ENCODE measurements at places on chromosomes 6 and 20.

- no peak for DNase-seq
These were observed 12.8 kb upstream of the KHDRBS2 start for GRCh38 chr6:62298745-62299392.

GRCh38 chr6:35294308-35294945 lies 3.2 kb upstream of the DEF6 start:
- no peak for DNase-seq

GRCh38 chr20:13344671-13345070 lies 123.6 kb downstream of the ISM1 start:
- DNase-seq: no peak

GRCh38 chr20:47800623-47801022 lies 15.3 kb upstream of the SULF2 start:
- DNase-seq: no peak

GRCh38 chr6:68502946-68503345 lies 132.1 kb upstream of the ADGRB3 start:
- DNase-seq: no peak

DNA sequence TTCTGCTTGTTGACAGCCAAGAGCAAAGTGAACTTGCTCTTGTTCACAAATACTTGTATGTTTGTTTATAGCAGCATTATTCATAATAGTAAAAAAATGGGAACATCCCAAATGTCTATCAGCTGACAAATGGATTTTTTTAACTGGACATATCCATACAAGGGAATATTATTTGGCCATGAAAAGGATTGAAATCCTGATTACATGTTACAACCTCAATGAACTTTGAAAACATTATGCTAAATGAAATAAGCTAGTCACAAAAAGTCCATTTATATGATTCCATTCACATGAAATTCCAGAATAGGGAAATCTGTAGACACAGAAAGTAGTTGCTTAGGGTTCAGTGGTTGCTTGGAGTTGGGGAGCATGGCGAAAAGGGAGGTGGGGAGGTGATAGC lies 28.4 kb upstream of the BAG2 start:
- no peak for DNase-seq

DNA sequence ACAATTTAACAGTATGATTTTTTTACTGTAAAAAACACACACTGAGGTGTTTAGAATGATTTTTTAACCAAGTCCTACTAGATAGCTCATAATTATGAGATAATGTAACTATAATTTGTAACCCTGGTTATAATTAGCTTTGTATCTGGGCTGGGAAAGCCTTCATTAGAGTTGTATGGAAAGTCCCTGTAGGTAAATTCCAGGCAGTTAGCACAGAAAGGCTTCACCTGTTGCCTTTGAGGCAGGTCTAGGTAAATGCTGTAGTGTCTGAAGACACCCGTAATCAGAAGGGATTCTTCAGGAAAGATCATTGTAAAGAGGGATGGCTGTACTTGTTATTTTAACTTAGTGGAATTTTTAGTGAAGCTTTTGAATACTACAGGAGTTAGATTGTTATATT lies 1.9 kb downstream of the TMEM200A start:
- DNase-seq: no peak

DNA sequence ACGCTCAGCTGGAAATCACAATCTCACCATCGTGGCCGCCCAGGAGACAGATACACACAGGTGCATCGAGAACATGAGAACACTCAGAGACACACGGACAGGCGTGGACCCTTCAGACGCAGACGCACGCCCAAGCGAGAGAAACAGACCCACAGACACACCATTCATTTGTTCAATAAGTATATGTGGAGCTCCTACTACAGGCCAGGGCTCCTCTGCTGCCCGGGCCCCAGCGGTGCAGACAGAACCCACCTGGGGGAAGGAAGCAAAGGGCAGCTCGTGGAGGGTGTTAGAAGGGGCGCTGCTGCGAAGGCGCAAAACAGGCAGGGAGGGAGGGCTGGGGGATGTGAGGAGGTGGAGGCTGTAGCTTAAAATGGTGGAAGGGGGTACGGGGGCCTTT lies 39.2 kb downstream of the SRC start:
- no peak for DNase-seq

DNA sequence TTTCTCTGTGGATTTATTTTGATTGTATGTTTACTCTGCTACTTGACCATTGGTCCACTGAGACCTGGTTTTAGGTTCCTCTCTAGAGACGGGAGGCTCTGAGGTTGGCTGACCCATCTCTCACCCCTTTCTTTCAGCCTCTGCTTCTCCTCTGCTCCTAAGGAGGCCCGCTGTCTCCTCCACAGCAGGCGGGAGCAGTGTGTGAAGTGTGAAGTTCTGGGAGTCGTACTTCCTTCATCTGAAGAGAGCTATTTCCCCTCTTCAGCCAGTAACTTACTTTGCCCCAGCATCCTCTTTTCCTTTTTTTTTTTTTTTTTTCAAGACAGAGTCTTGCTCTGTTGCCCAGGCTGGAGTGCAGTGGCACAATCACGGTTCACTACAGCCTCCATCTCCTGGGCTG lies 21.1 kb downstream of the PDRG1 start:
- no peak for DNase-seq

- no peak for DNase-seq
These were observed 24.9 kb upstream of the TSPYL1 start for GRCh38 chr6:116304538-116305097.

- DNase-seq: no peak
These were observed 607.1 kb downstream of the COL12A1 start for GRCh38 chr6:74598462-74599393.

- no peak for DNase-seq
These were observed 100.0 kb downstream of the RPP40 start for GRCh38 chr6:4903751-4904370.

DNA sequence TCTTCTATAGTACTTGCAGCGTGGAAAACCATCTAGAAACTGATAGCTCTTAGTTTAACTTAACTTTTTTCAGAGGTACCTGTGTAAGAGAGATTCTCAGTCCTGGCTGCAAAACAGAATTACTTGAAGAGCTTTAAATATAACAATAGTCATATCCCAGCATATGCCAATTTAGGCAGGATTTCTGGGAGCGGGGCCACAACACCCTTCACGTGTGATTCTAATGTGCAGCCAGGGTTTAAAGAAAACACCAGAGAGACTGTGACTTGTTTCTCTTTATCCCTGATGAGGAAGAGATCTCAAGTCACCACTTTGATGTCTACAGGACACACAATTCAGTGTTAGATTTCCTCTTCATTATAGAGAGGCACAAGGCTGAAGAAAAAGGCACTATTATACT lies 103.7 kb downstream of the PDSS2 start:
- DNase-seq: no peak

GRCh38 chr6:94487371-94487770 lies 1068.0 kb upstream of the EPHA7 start:
- no peak for DNase-seq

DNA sequence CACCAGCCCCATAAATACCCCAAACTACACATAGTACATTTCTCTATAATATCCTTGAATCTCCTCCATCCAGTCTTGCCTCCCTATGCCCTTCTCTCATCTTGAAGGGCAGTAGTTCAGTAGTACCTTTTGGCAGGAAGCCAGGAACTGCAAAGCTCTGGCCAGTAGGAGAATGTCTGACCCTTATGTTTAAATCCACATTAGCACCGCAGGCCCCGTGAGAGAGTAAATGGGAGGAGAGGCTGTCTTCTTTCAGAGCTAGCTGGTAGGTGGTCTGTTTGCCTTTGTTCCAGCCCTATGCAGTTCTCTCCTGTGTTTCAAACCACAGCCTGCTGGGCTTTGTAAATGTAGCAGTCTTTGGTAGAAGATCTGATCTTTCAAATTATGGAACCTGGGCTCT lies 690.7 kb downstream of the DOK5 start:
- no peak for DNase-seq

- peak; percentile 81 for DNase-seq
These were observed 5.5 kb upstream of the ARMC12 start for GRCh38 chr6:35731414-35731735.

DNA sequence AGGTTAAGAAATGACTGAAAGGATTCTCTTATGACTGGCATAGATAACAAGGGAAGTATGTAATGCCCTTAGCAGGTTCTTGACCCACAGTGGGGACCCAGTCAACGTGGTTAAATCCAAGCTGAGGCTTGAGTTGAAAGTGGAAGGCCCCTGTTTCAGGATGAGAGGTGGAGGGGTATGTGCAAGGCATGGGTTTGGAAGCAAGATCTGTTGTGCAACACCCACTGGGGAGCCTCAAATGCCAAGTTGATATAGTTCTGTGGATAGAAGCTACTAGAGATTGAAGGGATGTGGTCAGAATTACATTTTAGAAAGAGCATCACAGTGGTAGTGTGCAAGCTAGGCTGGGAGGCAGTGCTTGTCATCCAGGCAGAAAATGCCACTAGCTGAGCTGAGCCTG lies 5.1 kb downstream of the PABPC1L start:
- DNase-seq: no peak

DNA sequence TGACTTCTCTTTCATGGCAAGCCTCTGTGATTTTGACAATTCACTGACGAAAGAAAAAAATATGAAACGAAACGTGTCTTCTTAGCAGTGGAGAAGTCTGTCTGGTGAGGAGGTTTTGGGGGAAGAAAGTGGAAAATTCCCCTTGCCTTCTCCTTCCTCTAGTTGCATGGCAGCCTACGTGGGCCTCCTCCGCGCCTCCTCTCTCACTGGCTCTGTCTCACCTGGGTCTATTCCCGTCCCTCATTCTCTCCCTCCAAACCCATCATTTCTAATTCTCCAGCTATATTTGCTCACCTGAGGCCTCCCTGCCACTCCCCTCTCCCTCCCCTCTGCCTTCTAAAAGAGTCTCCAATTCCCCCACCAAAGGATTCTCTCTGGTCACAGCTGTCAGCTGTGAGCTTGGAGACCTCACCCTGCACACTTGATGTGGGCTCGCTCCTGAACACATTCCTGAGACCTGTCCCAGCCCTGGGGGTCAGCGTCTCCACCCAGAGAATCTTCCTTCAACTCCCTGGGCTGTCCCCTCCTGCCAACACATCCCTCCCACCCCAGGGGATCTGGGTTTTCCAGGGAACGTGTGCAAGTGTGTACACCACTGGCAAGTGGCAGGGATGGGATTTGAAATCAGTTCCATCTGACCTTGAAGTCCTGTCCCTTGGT lies 159.6 kb upstream of the PMEPA1 start:
- no peak for DNase-seq

DNA sequence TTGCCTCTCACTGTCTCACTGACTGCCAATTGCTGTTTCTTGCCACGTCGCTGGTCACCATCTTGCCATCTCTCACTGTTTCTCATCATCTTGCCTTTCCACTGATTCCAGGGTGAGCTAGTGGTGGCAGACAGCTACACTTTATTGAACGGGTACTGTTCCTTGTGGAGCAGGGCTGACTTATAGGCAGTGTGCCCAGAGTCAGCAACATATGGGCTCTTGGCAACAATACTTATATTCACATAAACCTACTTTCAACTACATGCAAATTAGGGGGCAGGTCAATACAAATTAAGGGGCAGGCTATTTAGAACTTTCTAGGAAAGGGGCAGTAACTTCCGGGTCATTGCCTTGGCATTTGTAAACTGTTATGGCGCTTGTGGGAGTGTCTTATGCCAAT lies 186.2 kb upstream of the SYNDIG1 start:
- DNase-seq: no peak

DNA sequence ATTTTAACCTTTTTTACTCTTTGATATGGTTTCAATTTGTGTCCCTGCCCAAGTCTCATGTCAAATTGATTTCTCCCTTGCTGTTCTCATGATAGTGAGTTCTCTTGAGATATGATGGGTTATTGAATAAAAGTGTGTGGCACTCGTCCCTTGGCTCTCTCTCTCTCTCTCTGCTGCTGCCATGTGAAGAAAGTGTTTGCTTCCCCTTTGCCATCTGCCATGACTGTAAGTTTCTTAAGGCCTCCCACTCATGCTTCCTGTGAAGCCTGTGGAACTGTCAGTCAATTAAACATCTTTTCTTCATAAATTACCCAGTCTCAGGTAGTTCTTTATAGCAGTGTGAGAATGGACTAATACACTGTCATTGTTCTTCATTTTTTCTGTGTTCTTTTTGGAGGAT lies 48.5 kb downstream of the LIN28B start:
- no peak for DNase-seq

GRCh38 chr6:17905611-17906592 lies 81.5 kb downstream of the KIF13A start:
- DNase-seq: no peak

DNA sequence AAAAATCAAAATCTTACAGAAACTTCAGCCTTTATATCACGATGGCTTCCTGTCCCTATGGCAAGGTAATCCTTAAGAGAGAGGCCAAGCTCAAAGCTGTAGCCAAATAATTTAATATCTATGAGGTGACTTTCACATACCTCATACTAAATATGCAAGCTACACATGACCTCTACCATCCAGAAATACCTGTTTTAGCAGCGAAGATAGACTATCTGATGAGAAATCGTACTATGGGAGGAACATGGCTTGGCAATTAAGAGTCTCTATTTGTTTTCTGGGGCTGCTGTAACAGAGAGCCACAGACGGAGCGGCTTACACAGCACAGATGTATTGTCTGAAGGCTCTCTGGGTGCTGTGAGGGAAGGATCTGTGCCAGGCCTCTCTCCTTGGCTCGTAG lies 31.0 kb upstream of the SALL4 start:
- DNase-seq: no peak

DNA sequence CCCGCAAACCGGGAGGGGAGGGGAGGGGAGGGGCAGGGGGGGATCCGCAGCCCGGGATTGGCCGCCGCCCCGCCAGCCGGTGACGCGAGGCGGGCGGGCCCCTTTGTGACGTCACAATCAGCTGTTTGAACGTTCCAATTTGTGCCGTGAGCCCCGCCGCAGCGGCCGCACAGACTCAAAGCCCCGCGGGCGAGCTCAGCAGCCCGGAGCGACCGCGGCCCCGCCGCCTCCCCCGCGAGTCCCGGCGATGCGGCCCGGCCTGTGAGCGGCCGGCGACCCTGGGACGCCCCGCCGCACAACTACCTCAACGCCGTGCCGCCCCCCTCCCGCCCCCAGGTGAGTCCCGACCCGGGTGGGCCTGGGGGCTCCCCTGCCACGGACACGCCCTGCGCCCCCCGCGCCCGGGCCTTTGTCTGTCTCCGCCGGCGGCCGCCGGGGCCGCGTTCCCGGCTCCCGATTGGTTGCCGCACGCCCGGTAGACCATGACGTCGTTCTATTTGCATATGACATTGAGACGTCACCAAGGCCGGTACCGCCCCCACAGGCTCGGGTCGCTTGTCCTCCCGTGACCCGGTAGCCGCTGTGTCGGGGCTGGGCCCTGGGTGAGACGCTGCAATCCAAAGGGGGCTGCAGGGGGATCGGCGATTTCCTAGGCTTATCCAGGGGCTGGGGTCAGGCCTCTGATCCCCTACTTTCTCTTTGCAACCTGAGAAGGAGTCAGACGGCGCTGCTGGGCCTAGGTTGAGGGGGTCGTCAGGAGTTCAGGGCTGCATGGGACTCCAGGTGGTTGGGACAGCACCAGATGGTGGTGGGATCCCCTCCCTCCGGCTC lies at the start of gene TP53INP2:
Gene TP53INP2 (plus strand): TSS at position 168 of the 831 bp plus-strand sequence. CDS start 4,396 bp downstream, outside the sequence.
- DNase-seq: peak; percentile 84

- DNase-seq: no peak
These were observed at the start of gene SLC23A2 for GRCh38 chr20:5001174-5002076. Gene SLC23A2 (minus strand): TSS chr20:5001510. CDS start chr20:4932562, 68,948 bp downstream.

DNA sequence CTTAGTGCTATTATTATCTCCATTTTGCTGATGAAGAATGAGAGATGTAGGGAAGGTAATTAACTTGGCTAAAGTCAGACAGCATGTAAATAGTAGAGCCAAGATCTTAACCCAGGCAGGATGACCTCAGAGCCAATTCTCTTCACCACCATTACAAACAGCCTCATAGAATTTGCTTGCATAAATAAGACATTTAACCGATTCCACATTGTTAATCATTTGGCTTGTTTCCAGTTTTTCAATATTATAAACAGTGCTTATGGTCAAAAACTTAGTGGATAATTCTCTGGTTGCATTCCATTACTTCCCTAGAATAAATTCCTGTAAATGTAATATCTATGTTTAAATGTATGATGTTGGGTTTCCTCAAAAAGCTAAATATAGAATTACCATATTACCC lies 19.1 kb upstream of the PRDM1 start:
- no peak for DNase-seq
